ENCODE measurements at places on chromosomes 1 and 21. TPM values are rescaled to one million over a fixed set of nuclear protein-coding genes. Genes with fewer than 3 reads are reported as not detected.

The HSD3B1 gene
- 0.09 TPM for polyA plus RNA-seq

The BNIPL gene
- 0.70 TPM for polyA plus RNA-seq

The PRDM15 gene
- 3.8 TPM for polyA plus RNA-seq

The IRF6 gene
- polyA plus RNA-seq = 0.34 TPM

The LRP8 gene
- 5.9 TPM for polyA plus RNA-seq

The CELA3A gene
- 0.52 TPM for polyA plus RNA-seq

The NCDN gene
- polyA plus RNA-seq = 15.9 TPM

The LCE1D gene
- not detected for polyA plus RNA-seq

Data from forelimb muscle (tissue), 1 donor.